ENCODE measurements at places on chromosomes 7 and 10.

GRCh38 chr7:79221211-79221610 is 232.3 kb downstream of the MAGI2 start:
- DNase-seq, result no peak

DNA sequence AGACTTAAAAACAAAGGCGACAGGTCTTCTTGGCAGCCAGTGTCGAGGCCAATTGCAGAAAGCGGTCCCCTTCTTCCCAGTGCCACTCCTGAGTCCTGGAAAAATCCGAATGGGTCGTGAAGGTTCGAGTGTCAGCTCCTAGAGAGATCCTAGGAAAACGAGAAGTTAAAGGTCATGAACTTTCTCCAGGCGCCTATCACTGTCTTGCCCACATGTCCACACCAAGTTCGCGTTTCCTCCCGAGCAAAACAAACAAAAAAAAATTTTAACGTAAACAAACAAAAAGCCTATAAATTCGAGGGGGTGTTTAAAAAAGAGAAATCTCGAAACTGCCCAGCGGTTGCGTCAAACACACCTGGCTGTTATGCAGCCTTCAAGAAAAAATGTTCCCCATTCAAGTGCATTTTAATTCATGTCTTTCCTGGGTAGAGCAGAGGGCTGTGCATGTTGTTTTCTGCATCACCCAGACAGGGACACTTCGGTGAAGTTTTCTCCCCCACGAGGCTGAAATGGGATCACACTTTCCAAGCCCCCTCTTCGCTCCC is 1.5 kb downstream of the ARHGAP21 start:
- DNase-seq, result no peak

DNA sequence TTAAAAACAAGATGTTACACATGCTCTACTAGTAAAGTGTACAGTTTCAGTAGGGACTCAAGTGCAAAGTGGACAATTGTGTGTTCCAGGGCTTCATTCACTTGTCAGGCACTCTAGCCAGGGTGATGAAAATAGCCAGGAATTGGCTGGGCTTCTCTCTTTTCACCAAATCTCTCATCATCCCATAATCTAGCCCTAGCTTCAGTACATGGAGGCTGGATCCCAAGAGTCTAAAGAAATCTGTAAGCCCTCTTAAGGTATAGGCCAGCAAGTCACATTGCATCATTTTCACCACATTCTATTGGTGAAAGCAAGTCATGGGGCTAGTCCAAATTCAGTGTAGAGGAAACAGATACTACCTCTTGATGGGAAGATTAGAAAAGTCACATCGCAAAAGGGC is 47.3 kb upstream of the C1GALT1 start:
- DNase-seq, result no peak

DNA sequence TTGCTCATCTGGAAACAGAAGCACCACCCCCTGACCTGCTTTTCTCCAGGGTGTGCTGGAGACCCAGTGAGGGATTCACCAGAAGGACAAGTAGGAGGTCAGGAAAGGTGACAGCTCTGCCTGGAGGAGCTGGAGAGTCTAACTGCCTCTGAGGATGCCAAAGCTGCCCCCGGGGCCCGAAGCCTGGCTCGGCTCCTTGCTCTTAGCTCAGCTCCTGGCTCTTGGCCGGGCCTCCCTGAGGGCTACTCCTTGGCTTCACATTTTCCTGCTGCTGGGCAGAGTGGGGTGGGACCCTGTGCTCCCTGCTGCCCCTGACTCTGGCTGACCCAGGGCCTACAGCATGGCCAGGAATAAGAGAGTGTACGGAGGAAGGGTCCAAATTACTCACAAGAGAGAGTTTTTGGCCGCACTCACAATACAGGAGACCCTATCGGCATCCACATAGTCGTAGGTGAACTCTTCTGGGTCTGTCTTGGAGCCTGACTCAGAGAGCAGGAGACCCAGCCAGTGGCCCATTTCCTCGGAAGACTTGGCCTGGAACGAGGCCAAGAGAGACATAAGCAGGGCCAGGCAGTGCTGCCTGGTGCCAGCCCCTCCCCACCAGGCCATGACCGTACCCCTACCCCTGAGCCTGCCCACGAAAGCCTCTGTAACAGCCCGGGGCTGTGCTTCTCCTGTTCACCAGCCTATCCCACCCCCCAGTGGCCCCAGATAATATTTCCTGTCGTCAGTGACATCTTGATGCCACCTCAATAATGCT is 63.1 kb downstream of the VWA2 start:
- DNase-seq, result no peak

DNA sequence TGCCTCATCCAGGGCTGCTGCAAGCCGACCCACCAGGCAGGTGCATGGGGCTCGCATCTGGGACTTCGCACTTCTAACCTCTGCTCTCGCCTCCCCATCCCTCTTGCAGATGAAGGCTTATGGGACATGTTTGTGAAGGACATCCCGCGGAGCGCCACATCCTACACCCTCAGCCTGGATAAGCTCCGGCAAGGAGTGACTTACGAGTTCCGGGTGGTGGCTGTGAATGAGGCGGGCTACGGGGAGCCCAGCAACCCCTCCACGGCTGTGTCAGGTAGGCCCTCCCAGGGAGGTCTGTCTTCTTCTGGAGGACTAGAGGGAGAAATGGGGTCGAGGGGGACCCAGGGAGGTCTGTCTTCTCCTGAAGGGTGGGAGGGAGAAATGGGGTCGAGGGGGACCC is 448.9 kb upstream of the FOXK1 start:
- no peak for DNase-seq

GRCh38 chr7:47714669-47715607 is 133.0 kb upstream of the TNS3 start:
- no peak for DNase-seq

- DNase-seq, result no peak
These were observed 2.8 kb upstream of the CYP3A4 start for GRCh38 chr7:99786726-99787335.

- no peak for DNase-seq
These were observed 150.3 kb upstream of the WNT16 start for GRCh38 chr7:121178452-121178851.

- DNase-seq, result no peak
These were observed 335.4 kb downstream of the PTPRN2 start for GRCh38 chr7:158252081-158252836.

- DNase-seq, result no peak
These were observed 524.8 kb downstream of the GRM8 start for GRCh38 chr7:126727930-126728391.

GRCh38 chr10:21989453-21990154 is 13.9 kb downstream of the DNAJC1 start:
- peak; percentile 15 for DNase-seq

GRCh38 chr10:114335614-114336013 is 68.7 kb downstream of the AFAP1L2 start:
- DNase-seq, result no peak

DNA sequence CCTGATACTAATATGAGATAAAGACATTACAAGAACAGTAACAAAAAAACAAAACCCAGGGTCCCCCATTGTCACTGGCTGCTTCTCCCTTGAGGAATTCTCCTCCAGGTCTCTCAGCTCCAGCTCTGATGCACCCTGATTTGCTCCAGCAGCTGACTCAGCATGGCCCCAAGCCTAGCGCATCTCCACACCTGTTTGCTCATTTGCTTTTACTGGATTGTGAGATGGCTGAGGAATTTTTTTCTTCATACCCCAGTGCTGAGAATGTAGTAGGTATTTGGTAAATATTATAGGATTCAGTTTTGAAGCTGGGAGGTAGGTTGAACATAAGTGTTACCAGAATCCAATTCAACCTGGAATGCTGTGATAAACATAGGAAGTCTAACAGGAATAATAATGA is 171.9 kb downstream of the PKD1L1 start:
- no peak for DNase-seq

DNA sequence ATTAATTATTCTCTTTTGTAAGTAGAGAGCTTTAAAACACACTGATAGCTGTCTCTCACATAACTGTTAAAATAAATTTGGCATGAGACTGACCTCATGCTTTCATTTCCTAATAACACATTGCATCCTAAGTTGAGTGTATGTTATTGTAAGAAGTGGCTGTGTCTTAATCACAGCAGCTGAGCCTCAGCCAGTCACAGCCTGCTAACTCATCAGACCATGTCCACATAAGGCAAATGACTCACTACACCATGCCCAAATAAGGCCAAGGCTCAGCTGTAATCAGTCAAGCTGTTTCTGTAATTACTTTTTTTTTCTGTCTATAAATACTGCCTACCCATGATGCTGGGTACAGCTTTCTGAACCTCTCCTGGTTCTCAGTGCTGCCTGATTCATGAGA is 860.9 kb downstream of the XPNPEP1 start:
- DNase-seq, result no peak

DNA sequence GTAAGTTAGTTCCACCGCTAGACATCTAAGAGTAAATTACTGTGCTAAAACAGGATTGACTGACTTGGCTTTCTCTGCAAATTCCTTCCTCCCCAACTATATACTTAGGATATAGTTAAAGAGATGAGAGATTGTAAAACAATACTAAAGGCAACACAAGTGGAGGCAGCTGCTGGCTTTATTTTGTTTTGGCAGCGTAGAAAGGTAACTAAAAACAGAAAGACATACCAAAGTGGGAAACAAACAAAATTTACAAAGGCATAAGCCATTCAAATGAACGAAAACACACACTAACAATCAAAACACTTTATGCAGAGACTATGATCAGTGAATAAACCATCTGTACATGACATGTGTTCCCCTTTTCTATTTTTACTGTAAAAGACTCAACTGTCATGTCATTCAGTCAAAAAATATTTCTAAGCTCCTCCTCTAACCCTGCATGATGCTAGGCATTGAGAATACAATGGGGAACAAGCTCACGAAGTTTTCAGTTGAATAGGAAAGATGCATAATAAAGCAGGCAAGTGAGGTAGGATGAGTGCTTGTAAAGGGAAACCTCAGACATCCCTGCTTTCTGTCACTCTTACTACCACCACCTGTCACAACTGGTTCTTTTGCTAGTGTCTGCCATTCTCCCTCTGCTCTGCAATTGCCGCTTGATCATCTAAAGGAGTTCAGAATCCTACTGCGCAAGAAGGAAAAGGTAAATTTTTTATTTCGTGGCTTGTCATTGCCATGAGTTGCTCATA is 64.2 kb upstream of the COL1A2 start:
- DNase-seq, result no peak

DNA sequence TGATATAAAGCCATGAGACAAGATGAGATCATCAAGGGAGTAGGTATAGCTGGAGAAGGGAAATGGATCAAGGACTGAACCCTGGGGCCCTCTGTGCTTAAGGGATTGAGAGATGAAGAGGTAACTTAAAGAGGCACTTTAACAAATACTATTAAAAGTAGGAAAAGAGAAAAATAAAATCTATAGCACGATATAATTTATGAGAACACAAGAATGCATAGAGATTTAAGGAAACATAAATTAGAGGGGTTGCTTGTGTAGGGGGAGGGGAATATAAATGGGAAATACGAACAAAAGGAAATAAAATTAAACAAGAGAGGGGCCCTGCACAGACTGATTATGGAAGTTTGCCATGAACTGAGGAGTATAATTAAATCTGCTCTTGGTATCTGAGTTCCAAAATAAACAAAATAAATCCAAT is 15.6 kb upstream of the LRRC17 start:
- DNase-seq, result no peak

DNA sequence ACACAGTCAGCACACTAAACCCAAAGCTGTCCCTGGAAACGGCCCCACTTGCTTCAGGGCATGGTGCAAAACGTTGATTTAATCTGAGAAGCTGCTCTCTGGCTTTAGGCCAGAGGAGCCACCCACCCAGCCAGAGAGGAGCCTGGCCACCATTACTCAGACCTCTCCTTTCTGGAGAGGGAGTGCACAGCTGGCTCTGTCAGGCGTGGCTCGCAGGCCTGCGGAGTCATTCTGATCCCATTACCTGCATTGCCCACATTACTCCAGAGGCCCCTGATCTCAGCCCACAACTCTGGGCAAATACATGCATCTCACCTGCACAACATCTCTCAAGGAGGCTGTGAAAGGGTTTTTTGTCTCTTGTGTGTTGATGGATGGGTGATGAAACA is 370.0 kb upstream of the IGFBP3 start:
- no peak for DNase-seq

DNA sequence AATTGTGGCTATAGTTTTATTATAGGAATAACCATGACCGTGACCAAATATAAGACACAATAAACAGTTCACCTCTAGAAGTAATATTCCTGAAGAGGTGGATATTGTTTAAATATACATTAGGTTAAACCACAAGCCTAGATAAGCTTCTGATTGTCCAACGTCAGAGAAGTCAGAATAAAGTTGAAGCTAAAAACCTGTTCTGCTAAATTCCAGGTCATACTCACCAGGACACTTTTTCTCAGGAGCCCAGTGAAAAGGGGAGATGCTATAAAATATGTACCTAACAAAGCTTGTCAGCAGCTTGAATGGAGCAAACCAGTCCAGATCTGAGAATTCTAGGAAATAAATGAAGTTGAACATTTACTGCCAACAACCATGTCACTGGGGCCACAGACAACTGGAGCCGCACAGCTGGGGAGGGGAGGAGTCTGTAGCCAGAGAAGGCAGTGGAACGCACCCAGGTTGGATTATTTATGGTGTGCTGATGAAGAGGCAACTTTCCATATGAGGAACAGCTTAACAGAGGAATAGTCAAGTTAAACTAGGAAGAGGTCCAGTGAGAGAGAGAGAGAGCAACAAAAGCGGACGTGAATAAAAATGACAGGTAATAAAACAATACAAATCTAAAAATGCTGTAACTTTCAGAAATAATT is 191.1 kb downstream of the ZNF438 start:
- no peak for DNase-seq

DNA sequence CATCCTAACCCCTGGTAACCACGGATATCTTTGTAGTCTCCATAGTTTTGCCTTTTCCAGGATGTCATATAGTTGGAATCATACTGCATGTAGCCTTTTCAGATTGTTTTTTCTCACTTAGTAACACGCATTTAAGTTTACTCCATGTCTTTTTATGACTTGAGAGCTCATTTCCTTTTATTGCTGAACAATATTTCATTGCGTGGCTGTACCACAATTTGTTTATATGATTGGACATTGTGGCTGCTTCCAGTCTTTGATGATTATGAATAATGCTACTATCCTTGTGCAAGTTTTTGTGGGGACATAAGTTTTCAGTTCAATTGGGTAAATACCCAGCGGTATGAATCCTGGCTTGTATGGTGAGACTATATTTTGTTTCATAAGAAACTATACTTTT is 60.8 kb downstream of the AOAH start:
- no peak for DNase-seq

- DNase-seq, result no peak
These were observed 37.3 kb upstream of the CCNY start for GRCh38 chr10:35299016-35299415.

GRCh38 chr7:26265499-26266075 is 26.1 kb upstream of the SNX10 start:
- DNase-seq, result no peak

GRCh38 chr7:47806701-47807103 is 141.6 kb downstream of the PKD1L1 start:
- DNase-seq, result no peak

- DNase-seq, result no peak
These were observed 14.3 kb downstream of the INSIG1 start for GRCh38 chr7:155311826-155312537.
